ENCODE measurements at places on chromosomes 3 and 15.
A peak's percentile ranks its signal among the peaks of the same experiment; 100 is the strongest.

DNA sequence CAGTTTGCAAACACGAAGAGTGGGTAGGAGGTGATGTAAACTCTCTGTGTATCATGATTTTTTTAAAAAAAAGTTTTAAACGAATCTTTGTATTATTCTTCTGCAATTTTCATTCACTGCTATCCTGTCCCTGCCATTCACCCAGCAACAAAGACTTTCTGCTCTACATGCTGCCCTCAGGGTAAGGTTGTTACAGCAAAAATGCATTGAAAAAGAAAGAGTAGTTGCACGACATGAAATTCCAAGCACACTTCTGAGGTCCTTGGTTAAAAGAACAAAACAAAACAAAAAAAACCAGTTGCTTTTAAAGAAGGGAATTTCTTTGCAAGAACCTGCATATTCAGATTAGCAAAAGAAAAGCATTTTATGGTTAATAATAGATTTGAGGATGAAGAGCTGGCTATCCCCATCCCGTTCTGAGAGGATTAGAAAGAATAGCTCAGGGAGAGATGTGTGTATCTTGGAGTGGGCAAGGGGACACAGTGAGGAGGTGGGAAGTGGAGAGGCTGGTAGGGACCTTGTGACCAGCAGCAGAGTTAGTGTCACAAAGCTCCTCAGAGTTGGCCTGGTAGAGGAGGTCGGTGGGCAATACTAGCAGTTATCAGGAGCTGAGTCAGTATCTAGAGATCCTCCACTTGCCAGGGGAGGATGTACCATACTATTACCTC, 290.8 kb downstream of the NEK10 start:
- DNase-seq: no peak

DNA sequence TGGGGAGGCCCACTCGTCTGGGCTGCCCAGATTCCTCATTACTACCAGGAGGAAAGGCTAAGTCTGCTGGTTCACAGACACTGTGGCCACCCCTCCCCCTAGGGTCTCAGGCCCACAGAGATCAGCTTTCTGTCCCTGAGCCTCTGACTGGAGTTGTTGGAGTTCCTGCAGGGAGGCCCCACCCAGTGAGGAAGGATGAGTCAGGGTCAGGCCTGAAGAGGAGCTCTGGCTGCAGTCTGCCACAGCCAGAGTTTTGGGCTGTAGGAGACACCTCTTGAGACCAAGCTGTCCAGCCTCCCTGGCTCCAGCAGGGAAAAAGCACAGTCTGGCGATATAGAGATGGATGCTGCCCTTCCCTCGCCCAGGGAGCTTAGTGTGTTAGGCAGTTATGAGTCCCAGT, 720.9 kb upstream of the SEMA6D start:
- DNase-seq: no peak

GRCh38 chr15:88323468-88323867, 66.9 kb upstream of the NTRK3 start:
- DNase-seq: peak; percentile 18

DNA sequence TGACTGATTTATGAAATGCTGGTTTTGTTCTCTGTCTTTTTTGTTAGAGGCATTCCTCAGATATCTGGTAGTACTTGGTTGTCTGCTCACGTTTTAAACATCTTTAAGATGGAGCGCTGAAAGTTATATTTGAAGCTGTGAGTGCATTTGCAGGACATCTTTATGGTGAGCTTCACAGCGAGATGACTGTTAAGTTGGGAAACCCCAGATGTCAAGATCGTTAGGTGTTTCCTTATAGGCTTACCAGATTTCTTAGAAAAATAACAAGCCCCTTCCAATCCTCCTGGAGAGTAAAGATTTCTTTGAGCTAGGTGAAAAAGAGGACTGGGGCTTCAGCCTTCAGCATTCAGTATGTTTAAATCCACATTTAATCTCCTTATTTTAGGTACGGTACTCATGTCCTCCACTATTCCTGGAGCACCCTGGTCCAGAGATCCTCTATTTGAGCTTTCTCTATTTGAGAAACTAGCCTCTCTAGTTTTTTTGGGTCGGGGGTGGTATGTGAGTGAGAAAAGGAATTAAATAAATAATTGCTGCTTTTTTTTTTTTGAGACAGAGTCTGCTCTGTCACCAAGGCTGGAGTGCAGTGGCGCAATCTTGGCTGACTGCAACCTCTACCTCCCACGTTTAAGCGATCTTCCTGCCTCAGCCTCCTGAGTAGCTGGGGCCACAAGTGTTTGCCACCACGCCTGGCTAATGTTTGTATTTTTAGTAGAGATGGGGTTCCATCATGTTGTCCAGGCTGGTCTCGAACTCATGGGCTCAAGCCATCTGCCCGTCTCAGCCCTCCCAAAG, 72.3 kb downstream of the ZNF609 start:
- DNase-seq: no peak

DNA sequence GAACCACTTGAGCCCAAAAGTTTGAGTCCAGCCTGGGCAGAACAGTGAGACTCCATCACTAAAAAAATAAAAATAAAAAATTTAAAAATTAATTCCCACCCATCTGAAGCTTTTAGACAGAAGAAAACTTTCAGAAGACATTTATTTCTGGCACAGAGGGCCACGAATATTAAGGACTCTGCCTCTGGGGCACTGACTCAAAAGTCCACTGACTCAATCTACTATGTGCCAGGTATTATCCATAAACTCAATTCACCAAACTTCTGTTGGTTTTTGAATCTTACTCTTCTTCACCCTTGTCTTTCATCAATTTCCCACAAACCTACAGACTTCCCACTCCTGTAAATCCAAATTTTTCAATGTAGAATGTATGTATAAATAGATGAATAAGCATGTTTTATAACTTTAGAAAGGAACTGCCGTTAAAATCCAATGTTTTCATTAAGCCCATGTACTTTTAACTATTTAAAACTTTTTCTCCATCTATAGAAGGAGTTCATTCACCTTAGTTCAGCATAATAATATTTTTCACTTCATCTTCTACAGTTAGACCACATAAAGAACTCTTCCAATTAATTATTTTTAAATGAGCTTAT, 19.9 kb downstream of the ATP13A3 start:
- DNase-seq: no peak

DNA sequence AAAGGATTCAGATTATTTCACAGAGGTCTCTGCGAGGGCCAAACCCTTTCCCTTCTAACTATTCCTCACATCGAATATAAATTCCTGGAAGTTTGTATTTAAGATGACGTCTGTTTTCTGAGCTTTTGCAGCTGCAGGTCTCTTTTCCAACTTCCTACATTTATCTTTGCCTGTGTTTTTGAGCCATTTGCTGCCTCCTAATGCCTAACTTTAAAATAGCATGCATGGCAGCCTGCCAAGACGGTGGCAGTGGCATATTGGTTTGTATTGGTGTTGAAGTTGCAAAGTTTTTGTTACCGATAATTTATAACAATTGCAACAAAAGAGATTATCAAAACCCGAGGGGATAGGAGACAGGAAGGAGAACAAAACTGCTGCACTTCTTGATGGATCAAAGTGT, 187.1 kb upstream of the DNAJC19 start:
- DNase-seq: peak; percentile 71

DNA sequence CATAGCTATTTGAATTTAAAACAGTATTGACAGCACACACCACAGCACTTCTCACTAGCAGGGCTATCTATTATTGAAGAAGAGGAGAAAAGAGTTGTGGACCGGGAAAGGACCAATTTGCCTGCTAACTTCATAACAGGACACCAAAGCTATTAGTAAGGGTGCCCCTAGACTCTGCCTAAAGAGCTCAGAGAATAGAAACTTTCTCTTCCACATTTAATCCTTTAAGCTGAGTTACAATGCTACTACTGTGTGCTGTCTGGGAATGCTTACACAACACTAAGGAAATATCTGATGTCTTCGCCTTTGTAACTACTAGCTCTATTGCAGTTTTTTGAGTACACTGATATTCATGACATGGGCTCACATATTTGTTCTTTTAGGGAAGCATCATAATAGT, 13.5 kb upstream of the AADAC start:
- no peak for DNase-seq

DNA sequence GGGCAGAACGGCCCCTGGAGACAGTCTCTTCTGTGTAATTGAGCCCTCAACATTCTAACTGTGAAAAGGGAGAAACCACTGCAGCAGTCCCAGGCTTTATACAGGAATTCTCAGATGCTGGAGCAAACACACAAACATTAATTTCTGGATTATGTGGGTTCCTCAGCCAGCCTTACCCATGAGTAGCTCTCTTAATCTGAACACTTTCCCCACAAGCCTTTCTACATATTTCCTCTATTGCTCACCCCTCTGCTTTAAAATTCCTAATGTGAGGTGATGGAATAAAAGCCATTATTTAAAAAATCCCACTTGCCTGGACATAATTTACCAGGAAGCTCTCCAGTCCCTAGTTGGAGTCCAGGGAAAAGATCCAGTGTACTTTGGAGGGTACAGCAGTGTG, 139.0 kb downstream of the CTNNB1 start:
- DNase-seq: no peak

- no peak for DNase-seq
Measured at GRCh38 chr3:47441796-47442551, 33.8 kb downstream of the SCAP start.

DNA sequence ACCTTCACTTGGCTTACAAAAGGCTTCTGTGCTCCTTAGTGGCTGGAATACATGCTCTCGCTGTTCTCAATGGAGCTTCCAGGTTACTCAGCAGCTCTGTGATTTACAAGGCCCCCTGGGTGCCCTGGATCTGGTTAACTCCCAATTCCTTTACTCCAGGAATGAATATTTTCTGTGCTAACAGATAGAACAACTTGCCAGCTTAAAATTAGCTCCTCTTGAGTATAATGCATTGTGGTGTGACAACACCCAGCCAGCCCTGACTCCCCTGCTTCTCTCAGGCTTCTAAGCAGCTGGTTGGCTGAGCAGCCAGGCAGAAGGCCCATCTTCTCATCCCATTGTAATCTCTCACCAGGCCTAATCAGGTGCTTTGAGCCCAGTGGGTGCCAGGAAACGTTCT, 246.4 kb downstream of the ALCAM start:
- DNase-seq: no peak

DNA sequence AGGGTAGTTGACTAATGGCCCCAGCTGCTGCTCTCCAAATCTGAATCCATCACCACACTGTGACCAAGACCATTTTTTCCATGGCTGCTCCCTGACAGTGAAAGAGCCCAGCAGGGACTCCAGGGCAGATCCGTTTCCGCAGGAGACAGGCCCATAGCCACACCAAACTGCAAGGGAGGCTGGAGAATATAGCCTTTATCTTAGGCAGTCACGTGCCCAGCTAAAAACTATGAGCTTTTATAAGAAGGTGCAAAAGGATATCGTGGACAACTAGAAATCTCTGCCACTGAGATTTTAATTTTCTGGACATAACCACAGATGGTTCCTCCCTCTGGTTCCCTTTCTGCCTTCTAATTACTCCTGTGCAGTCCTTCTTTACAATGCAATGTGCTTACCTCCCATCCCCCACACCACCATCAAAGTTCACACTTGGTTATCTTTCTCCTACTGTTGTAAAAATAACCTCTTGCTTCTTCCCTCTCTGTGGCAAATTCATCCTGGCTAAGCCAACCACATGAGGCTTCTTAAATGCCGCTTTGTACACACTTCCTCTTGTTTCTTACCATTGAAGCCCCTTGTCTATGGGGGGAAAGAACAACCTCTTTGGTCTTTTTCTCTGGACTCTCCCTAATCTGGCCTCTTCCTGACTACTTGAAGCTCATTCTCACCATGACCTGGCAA, 233.7 kb downstream of the SHQ1 start:
- no peak for DNase-seq

GRCh38 chr3:163043074-163043473, 1546.5 kb downstream of the OTOL1 start:
- no peak for DNase-seq

GRCh38 chr3:20064796-20065564, 24.7 kb downstream of the KAT2B start:
- no peak for DNase-seq

DNA sequence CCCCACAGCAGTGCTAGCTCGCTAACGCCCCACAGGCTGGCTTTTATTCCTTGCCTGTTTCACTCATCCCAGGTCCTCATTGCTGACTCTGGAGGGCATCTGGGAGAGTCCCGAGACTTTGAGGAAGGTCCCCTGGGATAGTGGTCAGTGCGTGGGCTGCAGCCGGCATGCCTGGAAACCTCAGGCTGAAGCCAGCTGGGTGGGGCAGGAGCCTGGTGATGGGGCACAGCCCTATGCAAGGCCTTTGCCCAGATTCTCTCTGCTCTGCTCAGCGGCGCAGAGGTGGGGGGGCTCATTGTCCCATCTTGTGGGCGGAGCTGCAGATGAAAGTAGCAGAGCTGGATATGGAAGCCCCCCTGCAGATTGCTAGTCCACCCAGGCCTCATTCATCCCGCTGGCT, 55.7 kb upstream of the SMAD6 start:
- DNase-seq: no peak

DNA sequence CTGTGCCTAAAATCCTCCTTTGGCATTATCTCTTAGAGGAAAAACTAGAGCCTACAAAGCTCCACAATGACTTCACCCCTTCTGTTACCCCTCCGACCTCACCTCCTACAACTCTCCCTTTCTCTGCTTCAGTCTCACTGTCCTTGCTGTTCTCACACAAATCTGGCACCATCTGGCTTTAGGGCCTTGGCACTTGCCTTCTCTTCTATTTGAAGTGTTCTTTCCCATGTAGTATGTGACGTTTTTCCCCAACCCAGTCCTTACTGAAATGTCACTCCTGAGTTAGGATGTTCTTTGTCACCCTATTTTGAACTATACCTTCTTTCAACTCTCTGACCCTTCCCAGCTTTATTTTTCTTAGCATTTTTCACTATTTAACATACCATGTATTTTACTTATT, 8.7 kb downstream of the STX19 start:
- no peak for DNase-seq

DNA sequence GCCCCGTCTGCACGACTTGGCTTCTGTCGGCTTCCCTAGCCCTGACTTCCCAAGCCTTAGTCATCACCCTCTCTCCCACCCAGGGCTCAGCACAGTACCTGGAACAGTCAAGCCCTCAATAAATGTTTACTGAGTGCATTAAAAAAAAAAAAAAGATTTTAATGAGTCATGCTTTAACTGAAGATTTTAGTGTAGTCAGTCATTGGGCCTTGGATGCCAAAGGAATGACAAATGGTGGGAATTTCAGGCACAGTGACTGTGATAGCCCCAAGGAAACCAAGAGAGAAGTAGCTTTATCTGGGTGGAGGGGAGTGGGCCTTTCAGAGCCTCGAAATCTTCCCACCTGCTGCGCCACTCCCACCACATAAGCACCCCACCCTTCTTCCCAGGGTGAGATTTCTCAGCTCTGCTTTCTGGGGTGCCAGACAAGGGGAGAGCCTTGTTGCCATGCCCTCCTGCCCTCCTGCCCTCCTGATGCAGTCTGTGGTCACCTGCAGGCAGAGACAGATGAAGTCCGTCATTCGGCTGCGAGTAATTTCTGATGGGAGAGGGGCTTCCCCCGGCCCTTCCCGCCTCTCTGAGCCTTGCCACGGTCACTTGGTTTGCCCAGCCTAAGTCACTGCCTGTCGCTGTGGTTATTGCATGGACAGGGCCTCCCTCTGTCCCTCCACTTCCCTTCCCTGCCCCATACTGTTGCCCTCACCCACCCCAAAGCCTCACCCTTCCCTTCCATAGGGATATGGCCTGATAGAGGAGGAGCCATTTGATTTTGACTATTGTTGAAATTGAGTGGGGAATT, 41.8 kb downstream of the SMAD3 start:
- no peak for DNase-seq

- peak; percentile 18 for DNase-seq
Measured at GRCh38 chr15:101288905-101289513, 6.0 kb downstream of the SNRPA1 start.
